Right lobe of liver (tissue), 6 donors: ENCODE measurements at places on chromosomes 11 and 22. TPM values are rescaled to one million over a fixed set of nuclear protein-coding genes. Genes with fewer than 3 reads are reported as not detected.

GRCh38 chr11:17974246-17974645, 38.6 kb downstream of the SERGEF start:
- DNase-seq: no peak

DNA sequence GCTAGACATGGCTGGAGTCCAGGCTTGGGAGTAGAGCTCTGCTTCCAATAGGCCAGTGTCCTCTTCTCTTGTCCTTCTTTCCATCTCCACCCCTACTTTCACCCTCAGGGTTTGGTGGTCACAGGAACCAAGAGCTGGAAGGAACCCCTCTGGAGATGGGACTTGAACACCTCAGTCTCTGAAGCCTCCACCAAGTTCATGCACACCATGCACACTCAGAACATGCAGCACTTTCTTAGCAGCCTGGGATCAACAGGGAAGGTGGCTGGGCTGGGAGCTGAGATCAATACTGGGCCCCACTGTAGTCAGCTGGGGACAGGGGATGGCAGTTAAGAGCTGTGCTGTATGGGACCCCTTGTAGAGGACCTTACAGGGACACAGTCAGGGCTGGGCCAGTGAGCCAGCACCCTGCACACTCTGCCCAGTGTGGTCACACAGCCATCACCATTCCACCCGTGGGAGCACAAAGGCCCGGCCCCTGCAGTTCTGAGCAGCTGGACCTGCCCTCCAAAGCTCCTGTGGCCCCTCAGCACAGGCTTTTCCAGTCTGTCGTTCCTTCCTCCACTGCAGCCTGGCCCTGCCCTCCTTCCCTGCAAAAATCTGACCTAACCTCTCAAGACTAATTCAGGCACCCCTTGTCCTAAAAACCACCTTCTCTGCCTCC, 47.7 kb downstream of the GAB4 start:
- no peak for DNase-seq

- no peak for DNase-seq
Measured at GRCh38 chr11:4607096-4607495, 935 bp downstream of the TRIM68 start.

The ACCS gene
- 25.9 TPM for total RNA-seq

- no peak for DNase-seq
Measured at GRCh38 chr11:26578998-26579661, 7.1 kb upstream of the MUC15 start.

GRCh38 chr11:58958500-58958899, 19.2 kb downstream of the GLYATL1 start:
- peak; percentile 67 for DNase-seq

- DNase-seq: no peak
Measured at GRCh38 chr22:45478108-45478771, 24.4 kb upstream of the FBLN1 start.

DNA sequence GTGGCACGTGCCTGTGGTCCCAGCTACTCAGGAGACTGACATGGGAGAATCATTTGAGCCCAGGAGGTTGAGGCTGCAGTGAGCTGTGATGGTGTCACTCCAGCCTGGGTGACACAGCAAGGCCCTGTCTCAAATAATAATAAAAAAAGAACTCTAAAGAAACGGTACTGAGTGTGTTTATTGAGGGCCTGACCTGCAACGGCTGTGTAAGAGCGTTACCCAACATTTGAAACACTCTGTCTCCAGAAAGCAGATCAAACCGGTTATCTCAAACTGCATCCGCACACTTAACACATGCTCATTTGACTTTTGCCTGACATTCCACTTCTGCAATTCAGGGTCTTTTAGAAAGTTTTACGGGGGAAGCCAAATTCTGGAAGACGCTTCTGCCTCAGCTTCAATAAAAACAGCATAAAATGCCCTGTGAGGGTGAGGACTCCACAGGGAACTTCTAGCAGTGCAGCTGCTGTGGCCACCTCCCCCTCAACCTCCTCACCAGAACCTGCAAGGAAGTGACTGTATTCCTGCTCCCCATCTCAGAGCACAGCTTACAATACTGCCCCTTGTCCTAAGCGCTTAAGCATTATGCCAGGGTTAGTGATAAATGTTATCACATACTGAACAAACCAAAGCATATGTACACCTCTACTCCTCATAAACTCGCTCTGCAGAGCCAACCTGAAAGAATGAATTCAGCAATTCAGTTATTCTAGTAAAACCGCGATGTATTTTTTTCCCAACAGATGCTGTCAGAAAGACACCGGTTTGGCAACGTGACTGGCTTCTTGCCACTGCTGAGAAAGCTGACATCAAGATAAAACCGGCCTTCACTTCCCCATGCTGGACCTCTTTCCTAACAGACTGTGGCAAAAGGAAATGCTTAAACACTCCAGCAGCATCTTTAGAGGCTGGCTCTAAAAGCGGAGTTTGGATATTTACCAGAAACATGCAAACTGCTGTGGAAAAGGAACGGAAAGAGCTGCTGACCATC, 52.2 kb downstream of the PRDM10 start:
- peak; percentile 52 for DNase-seq

The RAG2 gene
- not detected for total RNA-seq

DNA sequence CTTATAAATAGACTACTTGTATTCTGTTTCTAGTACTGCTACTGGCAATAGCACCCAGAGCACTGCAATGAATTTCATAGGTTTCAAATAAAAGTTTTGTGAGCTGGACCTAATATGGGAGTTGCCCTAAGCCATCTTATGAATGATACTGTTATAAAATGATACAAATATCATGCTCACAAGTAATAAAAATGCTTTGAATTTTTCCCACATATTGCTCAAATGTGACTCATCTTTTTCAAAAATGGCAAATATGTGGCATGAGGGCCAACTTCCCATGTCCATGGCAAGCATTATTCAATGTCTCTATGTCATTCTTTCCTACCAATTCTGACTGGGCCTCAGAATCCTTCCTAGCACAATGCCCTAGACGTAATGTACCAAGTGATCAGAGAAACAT, 137.6 kb downstream of the TRPC6 start:
- DNase-seq: no peak

The MYEOV gene
- total RNA-seq: 1.2 TPM

DNA sequence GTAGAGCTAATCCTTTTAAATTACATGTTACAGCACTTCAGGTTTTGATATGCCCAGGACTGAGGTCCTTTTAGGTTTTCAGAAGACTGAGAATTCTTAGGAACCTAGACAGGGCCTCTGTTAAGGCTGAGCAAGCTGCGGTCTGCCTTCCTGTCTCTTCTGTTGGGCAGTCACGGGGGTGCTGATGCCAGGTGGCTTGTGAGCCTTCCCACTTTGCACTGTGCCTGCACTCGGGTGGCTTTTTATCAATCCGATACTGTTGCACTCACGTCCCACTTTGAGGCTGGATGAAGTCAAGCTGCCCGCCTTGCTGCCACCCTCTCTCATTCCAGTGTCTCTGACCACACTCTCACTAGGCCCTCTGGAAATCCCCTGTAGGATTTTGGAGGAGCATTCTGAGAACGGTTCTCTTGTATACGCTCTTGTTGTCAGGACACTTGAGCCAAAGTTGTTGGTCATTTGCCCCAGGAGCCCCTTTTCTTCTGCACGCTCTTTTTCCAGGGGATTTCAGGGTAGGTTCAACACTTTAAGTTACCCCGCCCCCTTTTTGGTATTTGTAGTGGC, 141.8 kb downstream of the TEAD1 start:
- DNase-seq: no peak

- DNase-seq: no peak
Measured at GRCh38 chr11:100574894-100575769, 112.0 kb upstream of the ARHGAP42 start.

The KIF18A gene
- total RNA-seq: 0.31 TPM

The CSF2RB gene
- 2.1 TPM for total RNA-seq

DNA sequence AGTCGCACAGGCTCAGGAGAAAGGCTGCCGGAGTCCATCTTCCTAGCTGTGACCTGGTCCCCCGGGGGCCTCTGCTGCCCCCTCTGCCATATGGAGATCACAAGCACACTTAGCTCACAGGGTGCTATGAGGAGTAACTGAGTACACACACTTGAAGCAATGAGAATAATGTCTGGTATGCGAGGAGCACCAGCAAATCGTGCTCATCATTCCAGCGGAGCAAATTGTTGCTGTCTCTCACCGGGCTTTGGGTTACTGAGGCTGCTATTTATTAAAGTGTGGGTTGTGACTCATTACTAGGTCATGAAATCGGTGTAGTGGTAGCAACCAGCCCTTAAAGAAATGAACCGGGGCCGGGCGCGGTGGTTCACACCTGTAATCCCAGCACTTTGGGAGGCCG, 48.1 kb upstream of the EIF3D start:
- no peak for DNase-seq

DNA sequence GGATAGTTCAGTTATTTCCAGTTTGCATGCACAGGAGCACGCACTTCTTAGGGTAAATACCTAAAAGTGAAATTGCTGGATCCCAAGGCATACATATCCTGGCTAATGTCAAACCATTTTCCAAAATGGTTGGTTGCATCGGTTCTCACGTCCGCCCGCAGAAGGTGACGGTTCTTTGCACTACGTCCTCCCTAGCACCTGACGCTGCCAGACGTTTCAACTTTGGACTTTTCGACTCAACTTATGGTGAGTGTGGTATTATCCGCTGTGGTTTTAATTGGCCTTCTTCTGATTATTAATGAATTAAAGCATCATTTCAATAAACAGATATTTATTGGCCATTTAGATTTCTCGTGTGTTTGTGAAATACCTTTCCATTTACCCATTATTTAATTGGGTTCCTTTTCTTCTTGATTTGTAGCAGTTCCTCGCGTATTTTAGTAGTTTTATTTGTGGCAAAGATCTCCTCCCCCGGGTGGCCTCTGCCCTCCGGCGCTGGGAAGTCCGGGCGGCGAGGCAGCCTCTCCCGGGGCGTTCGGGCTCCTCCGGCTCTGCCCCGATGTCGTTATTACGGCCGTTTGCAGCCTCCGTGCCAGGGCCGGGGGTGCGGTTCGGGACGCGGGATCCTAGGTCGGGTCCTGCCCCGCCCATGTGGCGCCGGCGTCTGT, at the start of gene JHY:
Gene JHY, plus strand, starts transcription at position 571 of the 668 bp plus-strand sequence. CDS start 3,091 bp downstream, outside the sequence.
- DNase-seq: peak; percentile 54

GRCh38 chr11:106278391-106278790, 200.9 kb downstream of the AASDHPPT start:
- no peak for DNase-seq

The PHETA2 gene
- 1.2 TPM for total RNA-seq

- no peak for DNase-seq
Measured at GRCh38 chr11:96237766-96238266, 105.2 kb downstream of the MAML2 start.

DNA sequence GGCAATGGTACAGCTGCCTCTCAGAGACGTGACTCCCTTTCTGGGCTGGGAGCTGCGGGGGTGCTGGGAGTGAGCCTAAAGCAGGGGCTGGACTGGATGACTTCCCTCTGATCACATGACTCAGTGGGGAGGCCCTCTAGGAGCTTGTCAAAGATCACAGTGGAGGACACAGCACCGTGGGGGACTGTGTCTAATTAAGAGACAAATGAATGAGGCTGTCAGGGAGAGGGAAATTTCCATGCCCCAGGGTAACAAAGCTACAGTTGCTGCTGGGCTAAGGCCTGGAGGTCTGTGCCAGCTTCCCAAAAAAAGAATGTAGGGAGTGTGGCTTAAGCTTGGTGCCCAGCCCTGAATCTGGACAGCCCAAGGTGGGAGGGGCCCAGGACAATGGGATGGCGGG, 262.8 kb upstream of the PLET1 start:
- DNase-seq: peak; percentile 25

The BCL2L13 gene
- 26.2 TPM for total RNA-seq

The HTR3B gene
- total RNA-seq: not detected

GRCh38 chr11:79050786-79051185, 390.0 kb downstream of the TENM4 start:
- no peak for DNase-seq

GRCh38 chr11:119615003-119615881, 113.8 kb downstream of the NECTIN1 start:
- DNase-seq: no peak

The OLFML1 gene
- total RNA-seq: 2.2 TPM

GRCh38 chr22:46415776-46416519, 80.4 kb downstream of the TRMU start:
- DNase-seq: no peak

The OR5P2 gene
- total RNA-seq: not detected

DNA sequence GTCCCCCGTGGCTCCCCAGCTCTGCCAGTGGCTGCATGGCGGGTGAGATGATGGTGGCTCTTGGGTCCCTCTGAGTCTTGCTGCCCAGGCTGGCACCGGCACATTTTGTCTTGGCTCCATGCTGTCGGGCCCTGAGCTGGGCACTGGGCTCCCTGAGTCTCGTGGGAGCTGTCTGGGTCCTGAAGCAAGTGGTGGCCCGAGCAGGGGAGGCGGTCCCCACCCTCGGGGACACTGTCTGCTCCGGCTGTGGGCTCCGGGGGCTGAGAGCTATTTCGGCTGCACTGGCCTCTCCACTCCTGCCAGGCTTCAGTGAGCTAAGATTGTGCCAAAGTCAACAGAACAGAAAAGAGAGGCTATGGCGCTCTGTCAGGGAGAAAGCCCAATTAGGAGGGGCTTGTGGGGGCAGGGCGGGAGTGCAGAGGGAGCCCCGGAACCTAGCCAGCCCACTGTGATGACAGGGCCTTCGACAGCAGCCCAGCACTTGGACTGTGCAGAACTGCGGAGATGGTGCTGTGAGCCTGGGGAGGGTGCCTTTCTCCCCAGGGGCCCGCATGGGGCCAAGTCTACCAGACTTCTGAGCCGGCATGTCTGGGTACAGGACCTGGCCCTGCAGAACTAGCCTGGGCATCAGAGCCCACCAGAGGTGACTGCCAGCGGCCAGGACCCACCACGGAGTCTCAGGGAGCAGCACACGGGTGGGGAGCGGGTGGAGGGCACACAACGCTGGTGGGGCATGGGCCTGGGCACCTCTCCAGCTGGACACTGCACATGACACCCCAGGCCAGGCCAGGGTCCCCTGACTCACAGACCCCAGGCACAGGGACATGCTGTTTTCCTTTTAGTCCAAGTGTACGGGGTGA, 38.0 kb downstream of the RTN4R start:
- no peak for DNase-seq

- no peak for DNase-seq
Measured at GRCh38 chr22:33707581-33707980, 212.7 kb downstream of the LARGE1 start.

The CHRDL2 gene
- total RNA-seq: 41.4 TPM

GRCh38 chr11:28343304-28344233, 235.4 kb downstream of the METTL15 start:
- DNase-seq: no peak

DNA sequence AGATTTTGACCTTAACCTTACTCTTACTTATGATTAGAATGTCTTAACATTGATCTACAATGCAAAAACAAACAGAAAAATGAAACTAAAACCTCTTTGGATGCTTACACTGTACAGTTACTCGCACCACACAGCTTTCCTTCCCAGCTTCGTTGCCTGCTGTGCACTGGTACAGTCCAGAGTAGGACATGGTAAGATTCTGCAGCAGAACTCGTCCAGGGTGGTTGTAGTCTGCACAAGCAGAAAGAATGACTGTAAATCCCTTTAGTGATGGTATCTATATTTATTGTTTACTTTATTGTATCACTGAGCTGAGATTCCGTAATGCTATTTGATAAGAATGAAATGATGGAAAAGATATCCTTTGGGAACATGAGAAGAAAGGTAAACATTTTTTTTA, 21.0 kb upstream of the HSPA8 start:
- no peak for DNase-seq

The OR5B21 gene
- total RNA-seq: not detected
